ENCODE measurements at places on chromosomes 5 and 9. TPM values are rescaled to one million over a fixed set of nuclear protein-coding genes. Genes with fewer than 3 reads are reported as not detected.

- peak within 1 kb of the TSS; percentile 69 for H3K27ac ChIP-seq
- peak within 1 kb of the TSS; percentile 71 for H3K4me3 ChIP-seq
- no peaks in the 10 kb centered on the region for H3K36me3 ChIP-seq
- no peaks in the 10 kb centered on the region for H3K27me3 ChIP-seq
Measured at GRCh38 chr9:94554439-94555331, at the start of gene PCAT7. PCAT7 (plus strand) TSS chr9:94555083.

- no peaks in the 10 kb centered on the region for H3K27me3 ChIP-seq
- DNase-seq: no peak
Measured at GRCh38 chr9:91694081-91694870, 255.8 kb downstream of the ROR2 start.

GRCh38 chr9:98902516-98902915 lies 41.2 kb upstream of the COL15A1 start:
- no peak overlapping the region for H3K4me3 ChIP-seq
- no peaks in the 10 kb centered on the region for H3K27me3 ChIP-seq
- DNase-seq: no peak
- H3K27ac ChIP-seq: no peak overlapping the region
- H3K4me1 ChIP-seq: no peaks in the 10 kb centered on the region

- DNase-seq: no peak
- H3K27ac ChIP-seq: no peak overlapping the region
- no peak overlapping the region for H3K4me3 ChIP-seq
- no peaks in the 10 kb centered on the region for H3K27me3 ChIP-seq
- H3K36me3 ChIP-seq: no peaks in the 10 kb centered on the region
Measured at GRCh38 chr5:77936365-77936693, 160.2 kb upstream of the TBCA start.

GRCh38 chr9:134967547-134967930 lies 49.8 kb upstream of the FCN1 start:
- no peaks in the 10 kb centered on the region for H3K27me3 ChIP-seq
- DNase-seq: peak; percentile 33
- no peaks in the 10 kb centered on the region for H3K36me3 ChIP-seq
- H3K4me1 ChIP-seq: no peaks in the 10 kb centered on the region
- no peak overlapping the region for H3K4me3 ChIP-seq

DNA sequence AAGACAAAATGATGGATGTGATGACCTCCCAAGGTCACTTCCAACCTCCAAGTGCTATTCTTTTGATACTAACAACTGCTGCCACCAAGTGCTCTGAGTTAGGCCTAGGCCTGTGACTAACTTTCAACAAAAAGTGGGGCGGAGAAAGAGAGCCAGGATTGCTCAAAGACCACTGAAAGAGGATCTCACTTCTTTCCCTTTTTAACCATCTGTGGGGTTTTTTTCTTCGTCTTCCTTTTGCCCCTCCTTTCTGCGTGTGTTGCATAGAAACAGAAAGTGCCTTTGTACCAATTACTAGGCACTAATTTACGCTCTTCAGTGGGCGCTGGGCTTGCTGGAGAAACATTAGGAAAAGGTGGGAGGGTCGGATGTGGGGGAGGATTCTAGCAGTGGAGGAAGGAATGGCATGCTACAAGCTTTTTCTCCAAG lies 8.0 kb downstream of the KLF9 start:
- peak overlapping the region; percentile 49 for H3K27ac ChIP-seq
- H3K4me1 ChIP-seq: peaks cover 75% of the 10 kb centered on the region
- H3K36me3 ChIP-seq: peaks cover 5% of the 10 kb centered on the region
- DNase-seq: no peak

Gene GABRP
- 0.64 TPM for total RNA-seq

Gene GFI1B
- total RNA-seq: 0.39 TPM

Gene IFNB1
- total RNA-seq: not detected

Gene FCN2
- total RNA-seq: 46.6 TPM

Measured in right lobe of liver (tissue), 6 donors.